ENCODE measurements at places on chromosomes 12 and 14.
A peak's percentile ranks its signal among the peaks of the same experiment; 100 is the strongest.

GRCh38 chr12:45124485-45125155 is 73.7 kb upstream of the DBX2 start:
- no peak for DNase-seq

DNA sequence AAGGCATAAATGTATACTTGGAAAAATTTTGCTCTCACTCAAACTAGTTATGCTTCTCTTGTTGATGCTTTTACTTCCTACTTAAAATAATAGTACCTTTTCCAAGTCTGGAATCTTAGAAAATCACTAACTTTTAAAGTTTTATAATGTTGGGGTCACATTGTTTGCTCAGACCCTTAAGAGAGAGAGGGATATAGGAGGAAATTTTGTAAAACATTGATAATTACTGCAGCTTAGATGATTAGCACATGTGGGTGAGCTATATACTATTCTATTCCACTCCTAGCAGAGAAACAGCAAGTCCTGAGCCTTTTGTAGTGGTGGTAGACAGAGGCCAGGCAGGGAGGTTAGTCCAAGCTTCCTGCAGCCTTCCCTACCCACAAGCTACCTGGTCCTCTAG is 13.4 kb downstream of the EID3 start:
- DNase-seq: no peak

GRCh38 chr12:110661337-110661972 is 27.5 kb downstream of the HVCN1 start:
- no peak for DNase-seq

DNA sequence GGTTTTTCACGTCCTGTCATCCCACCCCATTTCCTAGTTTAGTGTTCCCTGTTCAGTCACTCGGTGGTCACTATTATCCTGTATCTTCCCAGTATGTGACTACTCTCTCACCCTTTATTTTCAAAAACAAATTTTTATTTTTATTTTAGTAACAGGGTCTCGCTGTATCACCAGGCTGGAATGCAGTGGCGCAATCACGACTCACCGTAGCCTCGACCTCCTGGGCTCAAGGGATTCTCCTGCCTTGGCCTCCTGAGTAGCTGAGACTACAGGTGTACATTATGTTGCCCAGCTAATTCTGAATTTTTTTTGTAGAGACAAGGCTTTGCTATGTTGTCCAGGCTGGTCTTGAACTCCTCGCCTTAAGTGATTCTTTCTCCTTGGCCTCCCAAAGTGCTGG is 20.1 kb upstream of the PRICKLE1 start:
- DNase-seq: no peak

DNA sequence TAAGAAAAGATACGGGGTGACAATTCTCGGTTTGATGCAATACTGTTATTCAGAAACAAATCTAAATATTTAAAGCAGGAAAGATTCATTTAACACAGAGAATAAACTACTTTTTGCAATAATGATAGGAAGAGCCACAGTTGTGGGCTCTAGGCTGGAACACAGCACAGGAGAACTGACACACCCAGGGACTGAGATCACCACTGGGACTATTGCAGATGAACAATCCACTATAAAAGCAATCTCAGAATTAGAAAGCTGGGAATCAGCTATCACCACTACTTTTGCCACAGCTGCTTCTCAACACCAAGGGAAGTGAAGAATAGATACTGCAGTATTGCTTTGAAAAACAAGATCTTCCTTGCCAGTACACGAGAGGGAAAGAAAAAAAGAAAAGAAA is 4.1 kb upstream of the PIK3C2G start:
- no peak for DNase-seq

GRCh38 chr14:36226164-36226563 is 49.6 kb upstream of the PTCSC3 start:
- no peak for DNase-seq

- DNase-seq: no peak
Measured at GRCh38 chr12:21369141-21369980, 3.3 kb upstream of the IAPP start.

GRCh38 chr14:103546652-103547454 is 15.6 kb downstream of the BAG5 start:
- DNase-seq: peak; percentile 52

DNA sequence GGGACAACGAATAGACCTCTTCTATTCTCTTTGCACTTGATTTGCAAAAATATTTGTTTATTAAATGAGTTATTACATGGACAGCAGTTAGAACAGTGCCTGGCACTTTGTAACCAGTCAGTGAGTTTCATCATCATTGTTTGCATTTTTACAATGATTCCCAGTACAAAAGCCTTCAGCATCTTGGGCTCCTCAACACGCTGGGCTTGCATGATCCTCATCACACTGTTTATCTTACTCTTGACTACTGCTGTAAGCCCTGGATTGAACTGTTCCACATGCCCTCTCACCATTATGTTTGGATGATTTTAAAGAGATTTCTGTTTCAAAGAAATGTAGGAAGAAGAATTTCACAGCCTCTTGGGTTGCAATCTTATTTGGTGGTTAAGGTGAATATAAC is 204.3 kb downstream of the PELI2 start:
- no peak for DNase-seq

DNA sequence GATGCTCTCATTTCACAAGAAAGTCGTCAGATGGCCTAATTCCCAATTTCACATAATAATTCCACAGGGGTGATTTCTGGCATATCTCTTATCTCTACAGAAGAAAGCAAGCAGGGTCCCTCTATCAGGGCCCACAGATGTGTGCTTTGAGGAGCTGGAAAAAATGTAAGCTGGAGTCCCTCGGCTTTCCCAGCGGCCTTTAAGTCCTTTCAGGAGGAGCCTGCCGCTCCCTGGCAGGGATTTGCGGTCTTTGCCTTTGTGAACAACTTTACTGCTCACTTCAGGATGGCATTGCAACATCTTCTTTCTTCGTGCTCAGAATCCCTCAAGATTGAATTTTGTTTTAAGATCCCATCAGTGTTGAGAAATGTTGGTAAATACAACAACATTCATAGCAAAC is 83.0 kb downstream of the FZD10 start:
- no peak for DNase-seq

- no peak for DNase-seq
Measured at GRCh38 chr12:48198672-48198971, 4.5 kb downstream of the OR10AD1 start.

DNA sequence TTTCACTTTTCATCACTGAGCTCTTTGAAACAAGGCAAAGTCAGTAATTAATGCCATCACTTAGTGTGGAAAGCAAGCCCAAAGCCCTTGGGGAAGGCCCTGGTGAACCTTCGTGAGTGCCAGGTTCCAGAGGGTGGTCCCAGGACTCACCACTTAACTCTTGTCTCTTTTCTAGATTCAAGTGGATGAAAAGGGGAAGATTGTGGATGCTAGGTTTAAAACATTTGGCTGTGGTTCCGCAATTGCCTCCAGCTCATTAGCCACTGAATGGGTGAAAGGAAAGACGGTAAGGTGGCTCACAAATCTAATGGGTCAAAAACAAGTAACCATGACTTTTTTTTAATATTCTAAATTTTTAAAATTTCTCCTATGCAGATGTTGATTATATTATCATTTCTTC is 2.8 kb downstream of the ISCU start:
- DNase-seq: no peak

- DNase-seq: no peak
Measured at GRCh38 chr12:106343214-106343528, 14.4 kb upstream of the POLR3B start.

DNA sequence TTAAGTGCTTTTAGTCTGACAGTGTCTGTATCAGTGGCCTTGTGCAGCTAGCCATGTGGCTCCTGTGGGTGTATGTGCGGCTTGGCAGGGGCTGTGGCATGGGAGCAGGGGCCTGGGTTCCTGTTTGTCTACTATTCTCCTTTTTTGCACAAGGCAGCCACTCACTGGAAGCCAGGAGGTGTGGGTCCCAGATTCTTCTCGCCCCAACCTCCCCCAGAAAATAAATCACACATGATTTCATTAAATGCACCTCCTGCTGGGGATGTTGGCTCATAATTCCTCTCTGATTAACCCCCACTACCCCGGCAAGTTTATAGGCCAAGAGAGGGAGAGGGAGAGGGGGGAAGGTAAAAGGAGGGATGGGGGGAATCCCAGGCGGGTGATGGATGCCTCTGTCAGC is 17.6 kb downstream of the CALCOCO1 start:
- no peak for DNase-seq

- no peak for DNase-seq
Measured at GRCh38 chr14:40340708-40341107, 908.5 kb upstream of the FBXO33 start.

- DNase-seq: no peak
Measured at GRCh38 chr12:40634517-40635131, 57.6 kb upstream of the CNTN1 start.

DNA sequence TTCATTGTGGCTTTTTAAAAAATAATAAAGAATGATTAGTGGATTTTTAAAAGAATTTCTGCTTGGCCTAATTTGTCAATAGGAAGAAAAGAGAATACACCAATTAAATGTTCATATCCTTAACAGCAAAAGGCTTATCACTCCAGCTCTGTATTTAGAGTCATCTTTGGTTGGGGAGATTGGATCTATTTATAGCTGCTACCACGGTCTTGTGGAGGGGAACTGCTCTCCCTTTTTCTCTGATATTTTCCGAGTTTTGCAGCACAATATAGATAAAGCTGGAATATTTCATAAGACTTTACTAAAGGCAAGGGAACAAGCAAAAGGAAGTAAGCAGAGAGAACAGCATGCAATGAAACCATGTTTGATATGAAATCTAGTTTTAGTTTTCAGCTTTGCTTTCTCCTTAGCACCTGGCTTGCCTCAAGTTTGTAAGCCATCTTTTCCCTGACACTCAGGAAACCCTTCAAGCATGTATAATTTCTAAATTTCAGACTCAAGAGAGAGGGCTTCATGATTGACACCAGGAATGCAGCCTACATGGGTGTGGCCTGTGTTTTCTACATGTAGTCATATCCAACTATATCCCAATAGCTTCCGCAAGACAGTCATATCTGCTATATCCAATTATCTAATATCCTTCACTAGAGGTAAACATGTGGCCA is 35.2 kb downstream of the BRMS1L start:
- DNase-seq: no peak

- DNase-seq: no peak
Measured at GRCh38 chr12:132154941-132155770, 10.9 kb downstream of the NOC4L start.

All from substantia nigra (tissue), 51 donors.